Activated T-helper 17 cell treated with anti-CD3 and anti-CD28 coated beads, Interleukin-2, amount 50 U/mL, for 72 hours (primary cell): ENCODE measurements at places on chromosomes 11 and 22.

- ATAC-seq = no peak
These were observed 30.7 kb upstream of the TOLLIP start for GRCh38 chr11:1340111-1340510.

DNA sequence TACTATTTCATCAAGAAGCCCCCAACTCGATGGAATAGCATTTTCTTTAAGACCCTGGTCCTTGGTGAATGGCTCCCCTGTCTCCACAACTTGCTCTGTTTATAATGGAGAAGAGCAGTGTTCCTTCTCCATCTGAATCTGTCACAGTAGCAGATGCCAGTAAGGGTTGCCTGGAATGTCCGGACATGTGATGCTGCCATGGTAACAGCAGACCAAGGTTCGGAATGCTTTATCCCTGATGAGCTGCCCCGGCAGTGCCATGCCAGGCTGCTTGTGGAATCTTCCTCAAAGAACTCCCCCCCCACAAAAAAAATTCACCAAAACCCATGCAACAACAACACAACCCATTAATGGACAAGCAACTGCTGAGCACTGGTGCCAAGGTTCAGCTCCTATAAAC lies 72.5 kb downstream of the KCNC1 start:
- no peak for ATAC-seq

GRCh38 chr11:5783255-5783654 lies at the start of gene OR52N5:
Gene OR52N5, minus strand, starts transcription at chr11:5783355. Its CDS starts 4,721 bp downstream, at chr11:5778634.
- no peak for ATAC-seq

GRCh38 chr11:69510471-69511357 lies 29.3 kb downstream of the LINC01488 start:
- ATAC-seq = no peak

GRCh38 chr11:74255741-74256375 lies 55.6 kb downstream of the P4HA3 start:
- ATAC-seq = peak; percentile 71

DNA sequence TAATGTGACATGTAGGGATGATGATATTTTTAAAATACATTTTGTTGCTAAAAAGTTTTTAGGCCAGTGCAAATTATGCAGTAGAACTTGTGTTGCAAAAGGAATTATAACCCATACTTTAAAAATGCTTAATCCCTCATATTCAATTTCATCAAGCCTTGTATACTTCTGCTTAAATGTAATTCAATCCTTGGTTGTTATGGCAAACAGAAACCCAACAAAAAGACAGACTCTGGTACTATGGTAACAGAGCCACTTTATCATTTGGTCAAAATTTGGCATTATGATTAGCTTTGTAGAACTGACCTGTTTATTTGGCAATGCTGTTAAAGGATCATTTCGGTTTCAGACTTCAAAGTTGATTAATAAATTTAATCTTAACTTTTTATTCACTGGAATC lies 284.8 kb downstream of the TMEM135 start:
- ATAC-seq = no peak

DNA sequence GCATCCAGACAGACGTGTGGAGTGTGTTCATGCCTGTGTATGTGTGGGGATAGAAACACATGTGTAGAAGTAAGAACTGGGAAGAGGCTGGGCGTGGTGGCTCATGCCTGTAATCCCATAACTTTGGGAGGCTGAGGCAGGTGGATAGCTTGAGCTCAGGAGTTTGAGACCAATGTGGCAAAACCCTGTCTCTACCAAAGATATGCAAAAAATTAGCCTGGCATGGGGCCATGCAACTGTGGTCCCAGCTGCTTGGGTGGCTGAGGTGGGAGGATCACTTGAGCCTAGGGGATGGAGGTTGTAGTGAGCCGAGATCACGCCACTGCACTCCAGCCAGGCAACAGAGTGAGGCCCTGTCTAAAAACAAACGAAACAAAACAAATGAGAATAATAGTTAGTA lies 1166.6 kb downstream of the TBC1D22A start:
- no peak for ATAC-seq

- no peak for ATAC-seq
These were observed 30.8 kb downstream of the MRTFA start for GRCh38 chr22:40605761-40606160.

GRCh38 chr11:119490253-119491006 lies 67.5 kb upstream of the THY1 start:
- no peak for ATAC-seq

DNA sequence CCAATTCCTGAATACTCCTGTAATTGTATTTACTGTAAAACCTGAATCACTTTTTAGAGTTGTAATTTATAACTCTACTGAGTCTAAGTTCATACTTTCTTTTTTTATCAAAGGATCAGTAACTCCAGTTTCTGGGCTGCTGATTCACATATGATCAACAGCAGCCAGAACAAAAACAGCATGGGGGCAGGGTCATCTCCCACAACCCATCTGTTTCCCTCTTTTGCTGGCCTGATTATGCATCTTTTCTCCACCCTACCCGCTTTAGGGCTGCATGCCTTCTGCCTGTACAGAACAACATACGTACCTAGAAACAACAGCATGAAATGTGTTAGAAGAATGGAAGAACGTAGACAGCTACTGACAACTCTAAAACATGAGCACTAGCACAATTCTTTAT lies 76.0 kb downstream of the MRTFA start:
- ATAC-seq = peak; percentile 61

- ATAC-seq = no peak
These were observed 54.8 kb downstream of the CHST1 start for GRCh38 chr11:45610627-45611026.

GRCh38 chr11:81286550-81286949 lies 1447.1 kb downstream of the FAM181B start:
- ATAC-seq = no peak

- ATAC-seq = peak; percentile 89
These were observed at the start of gene RPLP2 for GRCh38 chr11:809287-810039. Gene RPLP2, plus strand, starts transcription at chr11:809967. Its CDS starts 268 bp downstream, at chr11:810235.

DNA sequence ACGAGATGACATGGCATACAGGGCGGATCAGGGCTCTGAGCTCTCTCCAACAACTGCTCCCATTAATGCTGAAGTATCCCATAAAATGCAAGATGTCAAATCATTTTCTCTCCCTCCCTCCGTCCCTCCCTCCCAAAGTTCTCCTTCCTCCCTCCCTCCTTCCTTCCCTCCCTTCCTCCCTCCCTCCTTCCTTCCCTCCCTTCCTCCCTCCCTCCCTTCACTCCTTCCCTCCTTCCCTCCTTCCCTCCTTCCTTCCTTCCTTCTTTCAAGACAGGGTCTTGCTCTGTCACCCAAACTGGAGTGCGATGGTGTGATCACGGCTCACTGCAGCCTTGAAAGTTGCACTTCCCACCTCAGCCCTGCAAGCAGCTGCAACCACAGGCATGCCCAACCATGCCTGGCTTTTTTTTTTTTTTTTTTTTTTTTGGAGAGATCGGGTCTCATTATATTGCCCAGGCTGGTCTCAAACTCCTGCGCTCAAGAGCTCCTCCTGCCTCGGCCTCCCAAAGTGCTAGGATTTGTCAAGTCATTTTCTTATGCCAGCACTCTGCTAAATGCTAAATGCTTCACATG lies 38.2 kb downstream of the TXN2 start:
- ATAC-seq = no peak

DNA sequence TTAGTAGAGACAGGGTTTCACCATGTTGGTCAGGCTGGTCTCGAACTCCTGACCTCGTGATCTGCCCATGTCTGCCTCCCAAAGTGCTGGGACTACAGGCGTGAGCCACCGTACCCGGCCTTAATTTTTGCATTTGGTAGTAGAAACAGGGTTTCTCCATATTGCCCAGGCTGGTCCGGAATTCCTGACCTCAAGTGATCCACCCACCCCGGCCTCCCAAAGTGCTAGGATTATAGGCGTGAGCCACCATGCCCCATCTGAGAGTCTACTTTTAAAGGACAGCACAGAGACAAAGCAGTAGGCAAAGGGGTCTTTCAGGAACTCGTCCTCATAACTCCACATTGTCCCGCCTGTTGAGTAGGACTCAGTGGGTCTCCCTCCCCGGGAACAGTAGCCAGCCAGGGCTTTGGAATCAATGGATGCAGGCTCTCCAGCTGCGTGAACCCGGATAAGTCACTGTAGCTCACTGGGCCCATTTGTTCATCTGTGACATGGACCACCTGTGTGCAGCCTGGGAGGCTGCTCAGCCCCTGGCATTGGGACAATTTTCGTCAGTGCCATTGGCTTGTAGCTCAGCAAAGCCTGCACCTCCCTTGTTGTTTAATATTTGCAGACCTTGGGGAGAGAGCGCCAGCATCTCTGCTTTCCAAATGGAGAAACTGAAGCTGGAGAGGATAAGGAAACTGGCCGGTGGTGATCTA lies 86.1 kb downstream of the ARHGAP8 start:
- ATAC-seq = no peak

- peak; percentile 61 for ATAC-seq
These were observed 9.0 kb downstream of the DGAT2 start for GRCh38 chr11:75777461-75778110.

GRCh38 chr11:131674051-131674755 lies 303.8 kb downstream of the NTM start:
- peak; percentile 53 for ATAC-seq

GRCh38 chr11:10289765-10290380 lies 4.1 kb downstream of the SBF2 start:
- no peak for ATAC-seq

GRCh38 chr22:20580611-20581502 lies 73.4 kb downstream of the MED15 start:
- ATAC-seq = no peak

GRCh38 chr22:20656902-20657836 lies 116.7 kb upstream of the SERPIND1 start:
- no peak for ATAC-seq

DNA sequence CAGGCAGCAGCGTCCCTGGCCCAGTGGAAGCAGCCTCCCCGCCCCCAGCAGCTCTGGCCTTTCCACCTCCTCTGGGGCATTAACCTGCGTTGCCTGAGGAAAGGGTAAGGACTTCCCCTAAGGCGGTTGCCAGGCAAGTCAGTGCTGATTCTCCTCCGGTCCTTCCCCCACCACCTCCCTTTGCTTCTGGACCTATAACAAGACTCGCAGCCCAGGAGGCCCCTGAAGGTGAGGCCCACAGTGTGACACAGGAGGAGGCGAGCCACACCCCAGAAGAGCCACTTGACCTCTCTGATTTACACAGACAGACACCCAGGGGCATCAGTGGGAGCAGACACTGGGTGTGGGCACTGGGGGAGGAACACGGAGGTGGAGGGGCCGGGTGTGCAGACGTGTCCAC lies 35.4 kb downstream of the ASCL2 start:
- ATAC-seq = no peak

GRCh38 chr11:134657631-134658030 lies 245.6 kb upstream of the B3GAT1 start:
- ATAC-seq = no peak

DNA sequence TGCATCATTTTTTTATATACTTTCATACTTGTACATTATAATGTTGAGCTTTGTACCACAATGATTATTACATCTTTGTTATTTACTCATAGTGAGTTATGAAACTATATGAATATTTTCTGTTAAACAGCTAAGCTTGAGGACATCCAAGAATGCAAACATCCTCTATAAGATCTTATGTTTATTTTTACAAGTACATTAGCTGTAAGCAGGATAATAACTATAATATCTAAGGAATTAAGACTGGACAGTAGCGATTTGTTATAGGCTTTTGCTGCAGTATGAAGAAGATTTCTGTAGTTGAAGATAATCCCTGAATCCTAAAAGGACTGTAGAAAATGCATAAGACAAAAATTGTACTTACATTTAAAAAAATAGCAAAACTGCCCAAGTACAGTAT lies 176.0 kb downstream of the METTL15 start:
- no peak for ATAC-seq

DNA sequence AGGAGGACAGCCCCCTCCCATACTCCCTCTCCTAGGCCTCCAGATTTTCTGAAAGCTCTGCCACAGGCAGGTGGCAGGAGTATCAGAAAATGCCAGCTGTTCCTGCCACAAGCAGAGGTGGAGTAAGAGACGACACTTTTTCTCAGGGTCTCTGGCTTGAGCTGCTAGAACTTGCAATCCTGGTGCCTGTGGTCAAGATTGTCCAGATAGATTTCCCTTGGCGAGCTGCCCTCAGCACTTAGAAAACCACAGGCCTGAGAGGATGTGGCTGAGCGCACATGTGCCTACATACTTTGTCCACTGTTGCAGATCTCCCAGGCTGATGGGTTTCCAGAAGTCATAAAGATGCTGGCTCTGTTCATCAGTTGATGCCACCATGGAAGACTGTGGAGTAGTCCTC lies 65.7 kb upstream of the NAV2 start:
- ATAC-seq = no peak

DNA sequence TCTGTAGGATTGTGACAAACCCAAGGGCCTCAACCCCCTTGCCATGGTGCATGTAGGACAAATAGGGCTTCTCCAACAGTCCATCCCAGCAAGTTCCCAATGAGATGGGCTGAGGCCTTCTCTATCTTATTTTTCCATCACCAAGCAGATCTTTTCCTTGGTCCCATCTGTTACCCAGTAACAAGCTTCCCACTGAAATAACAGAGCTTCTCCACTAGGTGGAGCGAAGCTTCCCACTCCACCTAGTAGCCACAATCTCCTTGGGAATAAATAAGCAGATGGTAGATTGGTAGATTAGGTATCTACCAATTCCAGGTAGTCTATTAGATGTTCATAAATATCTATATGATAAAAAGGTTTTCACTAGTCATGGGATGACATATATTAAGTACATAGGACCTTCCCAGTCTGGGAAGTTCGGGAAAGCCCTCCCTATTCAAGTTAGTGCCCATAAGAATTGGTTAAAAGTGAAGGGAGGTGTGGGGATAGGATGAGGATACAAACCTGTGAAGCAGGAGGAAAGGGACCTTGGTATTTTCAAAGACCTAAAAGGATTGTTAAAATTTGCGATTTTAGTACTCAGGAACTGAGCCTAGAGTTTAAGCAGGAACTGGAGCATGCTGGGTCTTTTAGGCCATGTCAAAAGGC lies 5.9 kb upstream of the OR52L1 start:
- ATAC-seq = no peak

GRCh38 chr11:111777094-111778046 lies 11.2 kb upstream of the PPP2R1B start:
- ATAC-seq = peak; percentile 85

GRCh38 chr11:849104-849824 lies 6.6 kb downstream of the TSPAN4 start:
- ATAC-seq = peak; percentile 48

- no peak for ATAC-seq
These were observed 34.9 kb downstream of the SCUBE1 start for GRCh38 chr22:43308060-43308830.

DNA sequence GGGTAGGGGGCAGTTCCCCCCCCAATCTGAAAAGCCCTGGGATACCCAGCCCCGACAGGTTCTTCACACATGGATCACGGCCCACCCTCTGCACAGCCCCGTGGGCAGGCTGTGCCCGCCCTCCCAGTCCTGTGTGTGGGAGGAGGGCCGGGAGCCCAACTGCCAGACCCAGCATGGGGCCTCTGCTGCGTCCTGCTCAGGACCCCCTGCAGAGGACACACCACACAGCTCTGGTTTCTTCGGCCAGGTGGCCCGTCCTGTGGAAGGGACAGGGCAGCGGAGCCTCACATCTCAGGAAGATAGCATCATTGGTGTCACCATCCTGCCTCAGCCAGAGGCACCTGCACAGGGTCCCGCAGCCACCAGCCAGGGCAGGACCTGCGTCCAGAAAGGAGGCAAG lies 396.0 kb downstream of the TBC1D22A start:
- ATAC-seq = peak; percentile 6

GRCh38 chr11:119741369-119742262 lies 12.6 kb upstream of the NECTIN1 start:
- peak; percentile 85 for ATAC-seq
